ENCODE measurements at places on chromosomes 2 and 18.

DNA sequence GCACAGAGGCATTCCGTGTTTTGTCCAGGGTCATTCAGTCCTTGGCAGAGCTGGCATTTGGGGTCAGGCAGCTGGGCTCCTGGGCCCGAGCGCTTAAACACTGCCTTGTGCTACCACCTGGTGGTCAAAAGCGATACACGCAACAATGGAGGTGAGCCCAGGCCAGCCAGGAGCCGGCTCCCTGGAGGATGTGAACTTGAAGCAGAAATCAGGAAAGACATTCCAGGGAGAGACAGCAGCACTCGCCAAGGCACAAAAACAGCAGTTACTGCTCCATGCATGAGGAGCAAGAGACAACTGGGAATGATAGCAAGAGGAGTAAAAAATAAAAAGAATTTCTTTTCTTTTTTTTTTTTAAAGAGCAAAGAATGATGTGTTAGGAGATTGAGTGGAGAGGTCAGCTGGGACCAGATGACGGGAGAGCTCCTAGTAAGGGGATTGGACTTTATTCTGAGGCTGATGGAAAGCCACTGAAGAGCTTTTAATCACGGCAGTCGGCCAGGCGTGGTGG lies 20.7 kb downstream of the SCYGR8 start:
- peak; percentile 18 for DNase-seq

DNA sequence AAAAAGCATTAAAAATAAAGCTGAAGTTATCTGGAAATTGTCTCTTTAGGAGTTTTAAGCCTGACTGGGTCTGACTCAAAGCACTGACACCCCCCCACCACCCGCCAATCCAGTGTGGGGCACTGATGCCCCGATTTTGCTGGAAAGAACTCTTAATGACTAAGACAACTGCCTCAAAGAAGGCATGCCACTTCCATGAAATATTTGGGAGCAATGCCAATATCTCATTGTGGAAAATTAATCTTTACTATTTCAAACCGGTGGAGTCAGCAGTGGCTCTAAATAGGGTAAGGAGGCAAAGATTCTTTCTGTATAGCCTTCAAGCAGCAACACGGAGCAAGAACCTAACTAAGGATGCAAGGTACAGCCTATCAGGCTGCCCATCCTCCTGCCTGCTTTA lies 4.5 kb downstream of the FKBP7 start:
- no peak for DNase-seq

DNA sequence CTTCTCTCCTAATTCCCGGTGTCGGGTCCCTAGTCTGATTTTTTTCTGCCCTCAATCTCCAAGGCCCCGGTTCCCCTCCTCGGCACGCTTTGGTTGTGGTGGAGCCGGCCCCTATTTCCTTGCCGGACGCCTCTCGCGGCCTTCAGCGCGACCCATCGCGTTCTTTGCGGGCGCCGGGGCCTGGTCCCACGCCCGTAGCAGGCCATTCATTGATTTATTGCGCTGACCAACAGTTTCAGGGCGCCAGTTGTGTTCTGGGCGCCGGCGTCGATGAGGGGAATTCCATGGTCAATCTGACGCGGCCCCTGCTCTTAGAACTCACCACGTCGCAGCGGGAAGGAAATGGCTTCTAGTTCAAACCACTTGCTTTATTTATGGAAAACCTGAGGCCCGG lies 396 bp downstream of the CNOT9 start:
- DNase-seq = no peak

- no peak for DNase-seq
Measured at GRCh38 chr2:29443627-29444026, 328.4 kb downstream of the CLIP4 start.

DNA sequence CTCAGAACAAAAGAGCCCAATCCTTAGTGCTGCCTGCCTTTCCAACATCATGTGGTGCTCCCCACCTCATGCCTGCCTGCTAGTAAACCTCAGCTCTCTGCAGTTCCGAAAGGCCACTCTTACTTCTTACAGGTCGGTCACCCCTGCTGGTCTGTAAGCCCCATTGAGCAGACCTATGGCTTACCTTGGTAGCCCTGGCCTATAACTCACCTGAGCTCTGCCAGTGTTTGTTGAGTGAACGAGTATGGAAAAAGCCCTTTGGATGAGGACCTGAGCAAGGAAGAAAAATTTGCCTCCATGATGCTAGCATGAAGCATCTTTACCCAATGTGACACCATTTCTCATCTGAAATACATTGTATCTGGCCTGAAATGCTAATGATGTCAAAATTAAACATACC lies 83.3 kb downstream of the LIPG start:
- no peak for DNase-seq

- no peak for DNase-seq
Measured at GRCh38 chr2:7971248-7971647, 710.6 kb upstream of the ID2 start.

DNA sequence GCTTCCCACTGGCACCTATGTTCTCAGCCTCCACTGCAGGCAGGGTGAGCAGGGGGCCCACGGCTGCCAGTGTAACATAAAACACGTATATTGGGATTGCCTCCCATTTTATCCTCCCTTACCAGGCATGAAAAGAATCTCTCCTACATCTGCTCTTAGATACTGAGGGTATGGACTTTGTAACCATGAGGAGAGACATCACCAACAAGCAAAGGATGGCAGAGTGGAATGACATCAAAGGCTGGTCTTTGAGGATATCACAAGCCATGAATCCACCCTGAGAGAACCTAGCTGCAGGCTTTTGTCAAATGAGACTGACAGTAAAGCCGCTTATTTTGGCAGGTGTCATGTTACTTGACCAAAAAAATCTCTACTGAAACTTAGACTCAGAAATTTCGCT lies 7.4 kb downstream of the NPHP1 start:
- no peak for DNase-seq

- DNase-seq = no peak
Measured at GRCh38 chr2:15316370-15316814, 244.7 kb downstream of the NBAS start.

DNA sequence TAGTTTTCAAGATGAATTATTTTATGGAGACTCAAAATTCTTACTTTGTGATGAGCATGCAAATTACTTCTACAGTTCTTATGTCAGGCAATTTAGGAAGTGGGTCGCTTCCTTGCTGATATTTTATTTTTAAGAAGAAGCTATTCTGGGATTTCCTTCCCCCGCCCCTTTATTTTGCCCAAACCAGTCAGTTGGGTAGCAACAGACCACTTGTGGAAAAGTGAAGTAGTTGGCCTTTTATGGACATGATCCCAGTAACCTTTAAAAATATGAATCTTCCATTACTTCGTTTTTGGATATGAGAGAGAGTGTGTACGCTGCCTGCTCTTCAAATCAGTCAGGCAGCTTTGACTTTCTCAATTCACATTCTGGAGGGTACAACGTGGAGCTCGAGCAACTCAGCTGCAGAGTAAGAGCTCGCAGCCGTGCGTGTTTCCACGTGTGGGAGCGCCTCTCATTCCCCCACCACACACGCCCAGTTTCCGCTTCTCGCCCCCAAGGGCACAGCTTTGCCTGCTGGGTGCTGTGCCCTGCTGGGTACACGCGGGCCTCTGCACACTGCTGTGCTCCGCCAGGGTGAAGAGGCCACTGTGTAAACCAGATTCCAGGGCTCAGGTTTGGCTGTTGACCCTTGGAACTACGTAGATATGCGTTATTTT lies 92.6 kb downstream of the ITGB1BP1 start:
- no peak for DNase-seq

GRCh38 chr2:8642366-8643068 lies 39.3 kb upstream of the ID2 start:
- no peak for DNase-seq

GRCh38 chr2:62871506-62871905 lies 166.0 kb downstream of the EHBP1 start:
- DNase-seq = no peak

Measured in COR-L47 (cell line).